ENCODE measurements at places on chromosomes 13 and 19.
A peak's percentile ranks its signal among the peaks of the same experiment; 100 is the strongest.

GRCh38 chr19:3698974-3699740 is 1.1 kb downstream of the PIP5K1C start:
- no peaks in the 10 kb centered on the region for H3K27me3 ChIP-seq
- peak overlapping the region; percentile 51 for H3K4me3 ChIP-seq
- H3K36me3 ChIP-seq = no peaks in the 10 kb centered on the region
- H3K4me1 ChIP-seq = peaks cover 28% of the 10 kb centered on the region

GRCh38 chr13:44191103-44191502 is 182.5 kb upstream of the SERP2 start:
- no peaks in the 10 kb centered on the region for H3K27me3 ChIP-seq
- H3K27ac ChIP-seq = no peak overlapping the region
- no peak overlapping the region for H3K4me3 ChIP-seq

GRCh38 chr13:51122868-51123566 is 11.9 kb upstream of the C13orf42 start:
- no peak overlapping the region for H3K4me3 ChIP-seq
- no peaks in the 10 kb centered on the region for H3K4me1 ChIP-seq
- no peak for DNase-seq
- H3K27me3 ChIP-seq = peaks cover 2% of the 10 kb centered on the region
- H3K36me3 ChIP-seq = no peaks in the 10 kb centered on the region

GRCh38 chr19:30647891-30648720 is 275.9 kb downstream of the ZNF536 start:
- H3K4me1 ChIP-seq = no peaks in the 10 kb centered on the region
- no peak for DNase-seq
- H3K36me3 ChIP-seq = no peaks in the 10 kb centered on the region
- H3K27me3 ChIP-seq = no peaks in the 10 kb centered on the region
- H3K4me3 ChIP-seq = no peak overlapping the region

GRCh38 chr19:37551129-37551993 is 43.2 kb downstream of the ZNF571 start:
- peak; percentile 64 for DNase-seq
- no peaks in the 10 kb centered on the region for H3K36me3 ChIP-seq
- no peaks in the 10 kb centered on the region for H3K27me3 ChIP-seq
- H3K4me1 ChIP-seq = peaks cover 11% of the 10 kb centered on the region

GRCh38 chr13:35818633-35819067 is 312.5 kb downstream of the DCLK1 start:
- no peaks in the 10 kb centered on the region for H3K36me3 ChIP-seq
- H3K27me3 ChIP-seq = no peaks in the 10 kb centered on the region
- no peak overlapping the region for H3K4me3 ChIP-seq
